ENCODE measurements at places on chromosomes 16 and 17.

GRCh38 chr17:71320009-71320796, 800.6 kb upstream of the SOX9 start:
- DNase-seq, result no peak

DNA sequence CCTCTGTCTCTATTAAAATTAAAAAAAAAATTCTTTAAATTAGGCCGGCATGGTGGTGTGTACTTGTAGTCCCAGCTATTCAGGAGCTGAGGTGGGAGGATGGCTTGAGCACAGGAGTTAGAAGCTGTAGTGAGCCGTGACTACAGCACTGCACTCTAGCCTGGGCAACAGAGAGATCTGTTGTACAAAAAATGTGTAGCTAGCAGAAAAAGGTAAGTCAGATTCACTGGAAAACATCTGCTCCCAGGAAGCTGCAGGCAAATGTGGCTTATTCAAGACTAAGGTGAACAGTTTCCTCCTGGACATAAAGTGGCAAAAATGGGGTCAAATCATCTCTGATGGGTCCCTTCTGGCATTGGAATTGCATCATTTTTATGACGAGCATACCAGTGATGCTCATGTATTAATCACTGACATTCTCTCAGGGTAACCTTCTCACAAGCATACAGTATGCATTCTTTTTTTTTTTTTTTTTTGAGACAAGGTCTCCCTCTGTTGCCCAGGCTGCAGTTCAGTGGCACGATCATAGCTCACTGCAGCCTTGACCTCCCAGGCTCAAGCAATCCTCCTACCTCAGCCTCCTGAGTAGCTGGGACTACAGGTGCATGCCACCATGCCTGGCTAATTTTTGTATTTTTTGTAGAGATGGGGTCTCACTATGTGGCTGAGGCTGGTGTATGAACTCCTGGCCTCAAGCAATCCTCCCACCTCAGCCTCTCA, 48.7 kb downstream of the CPPED1 start:
- no peak for DNase-seq

- DNase-seq, result no peak
These were observed 14.2 kb downstream of the JPH3 start for GRCh38 chr16:87616556-87616955.

- DNase-seq, result no peak
These were observed 2.6 kb downstream of the SIRT7 start for GRCh38 chr17:81915331-81915730.

DNA sequence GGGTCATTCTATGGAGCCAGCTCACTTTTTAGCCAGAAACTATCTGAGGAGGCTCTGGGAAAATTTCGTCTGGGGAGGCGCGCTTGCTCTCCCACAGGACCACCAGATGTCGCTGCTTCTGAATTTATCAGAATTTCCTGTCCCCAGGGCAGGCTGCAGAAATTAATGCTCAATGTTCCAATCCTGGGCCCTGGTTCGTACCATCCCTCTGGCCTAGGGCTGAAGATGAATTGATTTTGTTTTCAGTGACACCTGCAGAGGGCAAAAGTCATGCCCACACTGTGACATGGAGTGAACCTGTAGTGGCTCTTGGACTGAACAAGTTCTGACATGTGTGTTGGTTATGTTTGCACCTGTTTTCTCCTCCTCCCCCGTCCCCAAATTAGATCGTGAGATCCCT, 482.6 kb downstream of the NPIPA7 start:
- DNase-seq, result no peak

DNA sequence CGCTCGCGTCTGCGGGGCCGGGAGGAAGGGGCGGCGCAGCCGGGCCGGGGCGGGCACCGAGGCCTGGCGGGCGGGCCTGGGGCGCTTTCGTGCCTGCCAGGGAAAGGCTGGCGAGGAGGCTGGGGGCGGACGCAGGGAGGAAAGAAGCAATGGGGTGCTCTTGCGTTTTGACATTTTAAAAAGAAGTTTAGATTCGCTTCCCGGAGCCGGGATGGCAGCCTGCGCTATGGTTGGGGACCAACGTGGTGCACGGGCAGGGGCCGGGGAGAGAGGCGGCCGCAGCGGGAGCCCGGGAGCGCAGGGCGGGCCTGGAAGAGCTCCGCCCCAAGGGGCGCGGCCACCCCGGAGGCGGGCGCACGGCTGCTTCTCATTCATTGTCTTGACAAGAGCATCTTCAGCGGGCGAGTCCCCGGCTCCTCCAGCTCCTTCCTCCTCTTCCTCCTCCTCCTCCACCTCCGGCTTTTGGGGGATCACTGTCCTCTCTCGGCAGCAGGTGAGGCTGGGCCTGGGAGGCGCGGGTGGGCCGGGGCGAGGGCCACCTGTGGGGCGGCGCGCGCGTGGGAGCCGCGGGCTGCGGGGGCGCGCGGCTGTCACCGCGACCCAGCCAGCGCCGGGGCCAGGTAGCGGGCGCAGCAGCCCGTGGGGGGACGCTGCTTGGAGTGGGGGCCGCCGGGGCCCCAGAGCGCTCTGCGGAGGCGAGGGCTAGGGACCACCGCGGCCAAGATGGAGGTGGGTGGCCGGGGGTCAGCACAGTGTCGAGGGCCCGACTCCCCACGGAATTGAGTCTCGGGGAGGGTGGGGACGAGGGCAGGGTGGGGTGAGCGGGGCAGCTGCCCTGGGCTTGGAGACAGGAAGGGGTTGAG, at the start of gene CORO1A:
Gene CORO1A, plus strand, starts transcription at position 370 of the 863 bp plus-strand sequence. CDS start 1,608 bp downstream, outside the sequence.
- peak; percentile 93 for DNase-seq

- DNase-seq, result no peak
These were observed 123.3 kb downstream of the CCT6B start for GRCh38 chr17:34837876-34838478.

- DNase-seq, result no peak
These were observed 6.9 kb upstream of the ABAT start for GRCh38 chr16:8667492-8667891.

- DNase-seq, result no peak
These were observed 327.6 kb downstream of the CDH13 start for GRCh38 chr16:82954224-82954929.

DNA sequence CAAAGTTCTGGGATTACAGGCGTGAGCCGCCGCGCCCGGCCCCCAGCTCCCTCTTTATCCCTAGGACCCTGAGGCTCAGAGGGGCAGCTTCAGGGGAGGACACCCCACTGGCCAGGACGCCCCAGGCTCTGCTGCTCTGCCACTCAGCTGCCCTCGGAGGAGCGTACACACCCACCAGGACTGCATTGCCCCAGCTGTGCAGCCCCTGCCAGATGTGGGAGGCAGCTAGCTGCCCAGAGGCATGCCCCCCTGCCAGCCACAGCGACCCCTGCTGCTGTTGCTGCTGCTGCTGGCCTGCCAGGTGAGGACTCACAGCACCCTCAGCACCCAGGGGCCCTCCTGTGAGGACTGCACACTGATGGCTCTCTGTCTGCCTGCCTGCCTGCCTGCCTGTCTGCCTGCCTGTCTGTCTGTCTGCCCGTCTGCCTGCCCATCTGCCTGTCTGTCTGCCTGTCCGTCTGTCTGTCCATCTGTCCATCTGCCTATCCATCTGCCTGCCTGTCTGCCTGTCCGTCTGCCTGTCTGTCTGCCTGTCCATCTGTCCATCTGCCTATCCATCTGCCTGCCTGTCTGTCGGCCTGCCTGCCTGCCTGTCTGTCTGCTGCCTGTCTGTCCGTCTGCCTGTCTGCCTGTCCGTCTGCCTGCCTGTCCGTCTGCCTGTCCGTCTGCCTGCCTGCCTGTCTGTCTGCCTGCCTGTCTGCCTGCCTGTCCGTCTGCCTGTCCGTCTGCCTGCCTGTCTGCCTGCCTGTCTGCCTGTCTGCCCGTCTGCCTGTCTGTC, 5.0 kb downstream of the GCGR start:
- no peak for DNase-seq

- DNase-seq, result no peak
These were observed 11.8 kb downstream of the FMNL1 start for GRCh38 chr17:45233423-45233924.

DNA sequence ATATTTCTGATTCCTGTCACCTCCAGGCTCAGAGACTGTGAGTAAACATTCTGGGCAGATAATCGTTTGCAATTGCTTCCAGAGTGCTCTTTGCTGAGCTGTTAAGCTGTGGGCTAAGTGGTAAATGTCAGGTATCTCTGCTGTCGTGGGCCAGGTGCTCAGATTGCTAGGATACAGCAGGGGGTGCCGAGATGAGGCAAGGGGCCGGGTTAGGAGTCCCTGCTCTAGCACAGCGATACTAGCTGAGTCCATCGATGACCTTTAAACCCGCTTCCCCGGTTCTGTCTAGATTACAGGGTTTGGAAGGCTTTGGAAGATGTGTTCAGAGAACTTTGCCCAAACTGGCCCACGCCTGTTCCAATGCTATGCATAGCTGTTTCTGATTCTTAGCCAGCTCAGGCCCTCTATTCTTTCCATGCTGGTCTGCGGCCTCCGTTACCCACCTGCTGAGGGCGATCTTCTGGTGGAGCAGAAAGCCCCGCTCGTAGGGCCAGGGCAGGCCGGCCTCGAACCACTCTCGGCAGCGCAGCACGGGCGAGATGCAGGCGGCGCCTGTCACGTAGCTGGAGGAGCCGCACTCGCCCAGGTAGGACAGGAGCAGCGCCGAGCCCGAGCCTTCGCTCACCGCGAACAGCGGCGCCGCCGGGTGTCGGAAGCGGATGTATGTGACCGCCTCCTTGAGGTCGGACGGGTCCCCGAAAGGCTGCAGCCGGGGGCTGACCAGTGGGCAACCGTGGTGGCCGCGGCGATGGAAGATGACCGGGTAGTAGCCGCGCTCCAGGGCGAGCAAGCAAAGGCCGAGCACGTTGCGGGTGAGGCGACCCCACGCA, 979 bp downstream of the ABHD15 start:
- peak; percentile 83 for DNase-seq

- no peak for DNase-seq
These were observed 139.5 kb upstream of the PMFBP1 start for GRCh38 chr16:72311426-72311825.

- no peak for DNase-seq
These were observed 704 bp downstream of the ASIC2 start for GRCh38 chr17:33292201-33292980.

GRCh38 chr16:75248536-75249380, 2.7 kb downstream of the BCAR1 start:
- DNase-seq, result no peak

- DNase-seq, result no peak
These were observed 78.9 kb upstream of the EEF2KMT start for GRCh38 chr16:5176505-5176904.

- DNase-seq, result no peak
These were observed 24.4 kb downstream of the ATP6V0D1 start for GRCh38 chr16:67456391-67457081.

GRCh38 chr16:67933805-67934204, 2.1 kb upstream of the CTRL start:
- no peak for DNase-seq

DNA sequence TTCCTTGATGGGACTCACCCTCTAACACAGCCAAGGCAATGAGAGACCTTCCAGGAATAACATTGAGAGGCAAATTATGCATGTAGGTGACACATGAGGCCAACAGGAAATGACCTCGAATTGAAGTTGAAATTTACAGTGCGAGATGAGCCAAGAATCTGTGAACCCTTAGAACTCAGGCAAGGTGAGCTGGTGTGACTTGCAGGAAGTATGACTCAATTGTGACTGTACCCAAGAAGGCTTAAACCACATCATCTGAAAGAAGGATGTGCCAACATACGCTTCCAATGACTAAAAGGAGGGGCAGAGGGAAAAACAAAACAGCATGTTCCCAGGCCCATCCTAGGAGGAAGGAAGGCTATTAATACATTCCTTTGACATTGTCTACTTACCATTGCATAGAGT, 44.8 kb downstream of the PITPNC1 start:
- no peak for DNase-seq

DNA sequence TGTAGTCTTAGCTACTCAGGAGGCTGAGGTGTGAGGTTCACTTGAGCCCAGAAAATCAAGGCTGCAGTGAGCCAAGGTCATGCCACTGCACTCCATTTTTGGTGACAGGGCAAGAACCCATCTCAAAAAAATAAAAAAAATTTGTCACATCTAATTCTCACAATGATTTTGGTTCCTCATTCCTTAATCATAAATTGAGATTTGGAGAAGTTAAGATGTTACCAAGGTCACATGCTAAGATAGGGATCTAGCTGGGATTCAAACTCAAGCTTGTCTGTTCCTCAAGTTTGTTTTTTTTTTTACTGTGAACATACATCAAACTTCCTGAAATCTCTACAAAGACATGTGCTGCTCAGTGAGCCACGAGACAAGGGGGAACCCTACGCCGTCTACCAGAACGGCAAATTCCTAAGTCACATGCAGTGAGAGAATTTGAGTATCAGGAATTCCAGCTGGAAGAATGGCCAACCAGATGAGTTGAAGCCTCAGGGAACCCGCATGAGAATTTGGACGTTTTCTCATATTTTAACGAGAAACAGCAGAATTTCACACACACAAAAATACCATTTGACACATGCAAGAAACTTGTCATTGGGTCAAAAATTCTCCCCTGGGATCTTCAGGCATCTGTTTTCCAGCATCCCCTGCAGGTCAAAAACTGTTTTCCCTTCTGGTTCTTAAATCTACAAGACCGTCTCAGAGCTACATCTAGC, 414.1 kb upstream of the GOT2 start:
- no peak for DNase-seq

- DNase-seq, result no peak
These were observed 10.3 kb upstream of the DYNLRB2 start for GRCh38 chr16:80530479-80530878.

GRCh38 chr16:67443265-67443664, 12.3 kb downstream of the HSD11B2 start:
- no peak for DNase-seq

DNA sequence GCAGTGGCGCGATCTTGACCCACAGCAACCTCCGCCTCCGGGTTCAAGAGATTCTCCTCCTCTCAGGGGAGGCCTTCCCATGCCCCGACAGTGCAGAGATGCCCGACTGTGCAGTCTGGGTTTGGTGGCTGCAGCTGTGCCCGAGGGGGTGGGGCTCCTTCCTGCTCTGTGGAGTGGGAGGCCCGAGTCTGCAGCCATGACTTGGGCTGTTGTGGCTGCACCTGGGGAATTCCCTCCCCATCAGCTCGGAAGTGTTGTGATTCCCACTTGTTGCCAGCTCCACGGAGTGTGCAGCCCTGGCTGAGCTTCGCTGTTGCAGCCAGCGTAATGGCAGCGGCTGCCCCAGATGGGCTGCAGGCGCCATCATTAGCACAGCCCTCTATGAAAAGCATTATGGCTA, 66.4 kb upstream of the SMIM36 start:
- DNase-seq, result peak; percentile 72

DNA sequence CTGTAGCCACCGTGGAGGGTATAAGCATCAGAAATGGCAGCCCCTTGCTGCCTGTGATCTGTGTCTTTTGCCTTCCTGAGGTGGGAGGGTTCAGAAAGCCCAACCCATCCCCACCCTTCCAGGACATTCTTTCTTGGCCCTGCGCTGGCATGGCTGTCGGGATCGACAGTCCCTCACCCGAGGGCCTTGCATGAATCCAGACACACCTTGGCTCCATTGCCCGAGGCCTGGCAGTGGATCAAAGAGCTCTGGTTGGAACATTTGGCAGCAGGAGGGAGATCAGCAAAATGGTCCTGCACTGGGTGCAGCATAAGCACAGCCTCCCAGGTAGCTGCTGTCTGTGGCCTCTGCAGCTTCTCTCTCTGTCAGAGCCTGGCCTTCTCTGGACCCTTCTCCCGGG, 246.6 kb upstream of the MAF start:
- DNase-seq, result no peak

- DNase-seq, result no peak
These were observed 14.4 kb upstream of the ABCC1 start for GRCh38 chr16:15934991-15935390.

All from upper lobe of right lung (tissue), 1 donor.